ENCODE measurements at places on chromosomes 6 and 20. TPM values are rescaled to one million over a fixed set of nuclear protein-coding genes. Genes with fewer than 3 reads are reported as not detected.

SYS1 gene
- total RNA-seq = 20.0 TPM

HEY2 gene
- not detected for total RNA-seq

ENTPD6 gene
- total RNA-seq = 56.5 TPM

FRK gene
- total RNA-seq = 0.33 TPM

NKAIN2 gene
- total RNA-seq = not detected

DNA sequence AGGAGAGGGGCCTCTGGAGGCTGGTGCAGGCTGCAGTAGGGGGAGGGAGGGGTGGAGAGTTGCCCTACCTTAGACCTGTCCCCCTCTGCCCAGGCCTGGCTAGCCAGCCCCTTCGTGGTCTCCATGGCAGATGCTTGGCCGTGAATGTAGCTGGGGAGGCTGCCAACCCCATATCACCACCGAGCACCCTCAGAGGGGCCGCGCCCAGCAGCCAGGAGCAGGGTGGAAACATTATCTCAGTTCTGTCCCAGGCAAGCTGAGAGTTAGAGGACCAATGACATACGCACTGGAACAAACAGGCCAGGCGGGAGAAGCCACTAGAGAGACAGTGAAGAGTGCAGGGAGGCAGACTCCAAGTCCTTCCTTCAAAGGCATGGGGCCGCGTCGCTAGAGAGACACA, 66.5 kb downstream of the LRFN2 start:
- no peak for DNase-seq
- no peaks in the 10 kb centered on the region for H3K4me1 ChIP-seq
- H3K36me3 ChIP-seq = no peaks in the 10 kb centered on the region
- H3K27me3 ChIP-seq = no peaks in the 10 kb centered on the region

- DNase-seq = no peak
- H3K27me3 ChIP-seq = no peaks in the 10 kb centered on the region
- no peak overlapping the region for H3K27ac ChIP-seq
- no peaks in the 10 kb centered on the region for H3K36me3 ChIP-seq
Measured at GRCh38 chr6:123030282-123030681, 34.2 kb downstream of the CLVS2 start.

- H3K36me3 ChIP-seq = no peaks in the 10 kb centered on the region
- H3K27ac ChIP-seq = no peak overlapping the region
- no peaks in the 10 kb centered on the region for H3K27me3 ChIP-seq
- DNase-seq = no peak
- H3K4me1 ChIP-seq = no peaks in the 10 kb centered on the region
- no peak overlapping the region for H3K4me3 ChIP-seq
Measured at GRCh38 chr6:118444796-118445195, 103.3 kb upstream of the PLN start.

DNA sequence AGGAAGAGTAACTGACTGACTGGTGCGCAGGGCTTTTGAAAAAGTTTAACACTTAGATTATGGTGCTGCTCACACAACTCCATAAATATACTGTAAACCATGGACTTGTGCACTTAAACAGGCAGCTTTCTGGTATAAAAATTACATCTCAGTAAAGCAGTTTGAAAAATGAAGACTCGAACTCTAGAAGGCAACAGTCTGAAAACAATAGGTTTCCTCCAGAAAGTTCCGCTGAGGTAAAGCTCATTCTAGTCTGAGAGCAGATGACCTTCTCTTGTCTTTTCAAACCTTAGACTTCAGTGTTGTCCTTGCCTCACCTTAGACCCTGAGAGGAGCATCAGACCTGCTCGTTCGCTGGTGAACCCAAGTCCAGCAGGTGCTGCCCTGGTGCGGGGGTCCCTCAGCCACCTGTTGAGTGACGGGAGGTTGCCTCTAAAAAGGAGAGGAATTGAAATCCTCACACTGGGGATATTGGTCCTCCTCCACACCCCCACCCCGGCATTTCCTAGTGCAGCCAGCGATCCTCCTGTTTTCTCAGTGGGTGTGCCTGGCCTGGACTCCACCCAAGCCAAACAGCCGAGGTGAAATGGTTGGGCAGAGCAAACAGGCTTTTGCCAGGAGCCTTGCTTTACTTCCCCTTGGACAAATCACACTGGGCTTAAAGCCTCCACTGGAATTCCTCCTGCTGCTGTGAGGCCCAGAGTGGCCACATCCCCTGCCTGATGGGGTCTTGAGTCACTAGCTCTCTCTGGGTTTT, 14.7 kb upstream of the PYGB start:
- H3K36me3 ChIP-seq = no peaks in the 10 kb centered on the region
- H3K27me3 ChIP-seq = no peaks in the 10 kb centered on the region
- H3K4me3 ChIP-seq = no peak overlapping the region
- DNase-seq = peak; percentile 88

DNA sequence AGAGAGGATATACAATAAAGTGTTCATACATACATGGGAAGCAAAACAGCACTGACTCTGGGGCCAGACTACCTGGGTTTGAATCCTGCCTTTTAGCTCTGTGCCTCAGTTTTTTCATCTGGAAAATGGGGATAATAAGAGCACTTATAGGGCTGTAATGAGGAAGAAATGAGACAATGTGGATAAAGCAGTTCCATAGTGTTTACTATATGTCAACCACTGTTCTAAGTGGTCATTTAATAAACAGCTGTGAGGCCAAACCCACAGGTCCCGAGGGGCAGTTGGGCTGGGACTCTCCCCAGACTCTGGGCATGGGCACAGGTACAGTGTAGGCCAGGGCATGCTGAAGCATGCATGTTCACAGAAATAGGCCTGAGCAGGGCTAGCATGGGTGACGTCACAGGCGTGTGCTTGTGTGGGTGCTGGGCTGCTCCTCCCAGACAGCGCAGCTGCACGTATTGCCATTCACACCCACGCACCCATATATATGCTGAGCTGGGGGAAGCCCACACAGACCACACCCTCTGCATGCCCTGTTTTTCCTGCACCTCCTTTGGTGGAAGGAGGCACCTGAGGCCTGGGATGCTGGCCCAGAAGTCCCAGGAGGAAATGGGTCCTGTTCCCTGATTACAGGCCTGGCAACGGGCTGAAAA, 3.5 kb upstream of the PLCG1 start:
- no peak overlapping the region for H3K4me3 ChIP-seq
- H3K27ac ChIP-seq = no peak overlapping the region
- H3K36me3 ChIP-seq = no peaks in the 10 kb centered on the region
- DNase-seq = no peak
- no peaks in the 10 kb centered on the region for H3K4me1 ChIP-seq

DNA sequence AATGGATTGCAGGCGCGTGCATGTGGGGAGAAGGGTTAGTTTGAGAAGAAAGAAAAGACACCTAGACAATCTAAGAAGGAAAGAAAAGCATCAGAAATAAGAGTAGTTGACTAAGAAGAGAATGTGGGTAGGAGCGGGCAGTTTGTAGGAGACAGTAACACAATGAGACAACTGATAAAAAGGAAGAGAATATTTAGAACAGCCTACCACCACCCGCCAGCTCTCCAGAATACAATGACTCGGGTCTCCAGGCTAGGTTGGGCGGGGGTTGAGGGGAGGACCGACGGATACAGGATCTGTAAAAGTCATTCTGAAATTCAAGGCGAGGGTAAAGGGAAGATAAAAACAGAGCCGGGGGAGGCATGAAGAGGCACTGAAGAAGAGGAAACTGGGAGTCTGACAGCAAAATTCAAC, 712 bp downstream of the ABHD16A start:
- peak overlapping the region; percentile 81 for H3K4me3 ChIP-seq
- no peaks in the 10 kb centered on the region for H3K36me3 ChIP-seq
- peaks cover 8% of the 10 kb centered on the region for H3K4me1 ChIP-seq
- H3K27ac ChIP-seq = peak overlapping the region; percentile 98
- DNase-seq = peak; percentile 26

DNA sequence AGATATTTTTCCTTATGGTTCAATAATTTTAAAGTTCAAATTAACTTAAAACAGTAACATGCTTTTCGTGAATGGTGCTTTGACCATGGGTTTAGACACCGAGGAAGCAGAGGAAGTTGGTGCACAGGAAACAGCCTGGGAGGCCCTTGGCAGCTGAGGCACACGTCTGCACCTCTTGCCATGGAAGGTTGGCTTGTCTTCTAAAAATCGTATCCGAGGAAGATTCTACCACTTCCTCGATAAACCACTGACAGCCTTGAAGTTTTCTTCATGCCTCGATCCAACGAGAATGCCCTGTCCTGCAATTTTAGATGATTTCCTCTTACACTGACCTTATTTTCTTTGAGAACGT, 12.2 kb downstream of the DLL1 start:
- H3K4me3 ChIP-seq = no peak overlapping the region
- no peaks in the 10 kb centered on the region for H3K27me3 ChIP-seq
- DNase-seq = no peak
- H3K27ac ChIP-seq = no peak overlapping the region
- H3K4me1 ChIP-seq = peaks cover 9% of the 10 kb centered on the region
- H3K36me3 ChIP-seq = no peaks in the 10 kb centered on the region

- no peaks in the 10 kb centered on the region for H3K4me1 ChIP-seq
- no peaks in the 10 kb centered on the region for H3K36me3 ChIP-seq
- no peaks in the 10 kb centered on the region for H3K27me3 ChIP-seq
- peak; percentile 22 for DNase-seq
- no peak overlapping the region for H3K4me3 ChIP-seq
Measured at GRCh38 chr20:37071481-37071911, 24.3 kb downstream of the RBL1 start.

DNA sequence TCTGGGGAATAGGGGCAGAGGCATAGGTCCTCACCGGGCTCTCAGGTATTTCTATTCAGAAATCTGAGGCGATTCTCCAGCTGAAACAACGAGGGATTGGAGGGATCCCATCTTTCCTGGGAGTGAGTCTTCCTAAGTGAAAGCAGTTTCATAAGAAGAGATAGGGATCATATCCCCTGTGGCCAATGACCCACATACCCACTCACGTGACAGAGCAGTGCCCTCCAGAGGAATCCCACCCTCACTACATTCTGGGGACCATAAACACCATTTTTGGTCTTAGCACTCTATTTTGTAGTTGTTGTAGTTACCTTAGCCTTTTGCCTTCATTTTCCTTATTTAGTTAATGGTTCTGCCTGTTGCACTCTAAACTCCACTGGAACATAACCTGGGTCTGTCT, 121.1 kb downstream of the GPR63 start:
- no peaks in the 10 kb centered on the region for H3K36me3 ChIP-seq
- H3K4me1 ChIP-seq = no peaks in the 10 kb centered on the region
- H3K4me3 ChIP-seq = no peak overlapping the region
- no peaks in the 10 kb centered on the region for H3K27me3 ChIP-seq
- no peak for DNase-seq

GRCh38 chr6:124723671-124724070, 238.6 kb upstream of the RNF217 start:
- no peaks in the 10 kb centered on the region for H3K27me3 ChIP-seq
- DNase-seq = no peak
- no peak overlapping the region for H3K27ac ChIP-seq

DNA sequence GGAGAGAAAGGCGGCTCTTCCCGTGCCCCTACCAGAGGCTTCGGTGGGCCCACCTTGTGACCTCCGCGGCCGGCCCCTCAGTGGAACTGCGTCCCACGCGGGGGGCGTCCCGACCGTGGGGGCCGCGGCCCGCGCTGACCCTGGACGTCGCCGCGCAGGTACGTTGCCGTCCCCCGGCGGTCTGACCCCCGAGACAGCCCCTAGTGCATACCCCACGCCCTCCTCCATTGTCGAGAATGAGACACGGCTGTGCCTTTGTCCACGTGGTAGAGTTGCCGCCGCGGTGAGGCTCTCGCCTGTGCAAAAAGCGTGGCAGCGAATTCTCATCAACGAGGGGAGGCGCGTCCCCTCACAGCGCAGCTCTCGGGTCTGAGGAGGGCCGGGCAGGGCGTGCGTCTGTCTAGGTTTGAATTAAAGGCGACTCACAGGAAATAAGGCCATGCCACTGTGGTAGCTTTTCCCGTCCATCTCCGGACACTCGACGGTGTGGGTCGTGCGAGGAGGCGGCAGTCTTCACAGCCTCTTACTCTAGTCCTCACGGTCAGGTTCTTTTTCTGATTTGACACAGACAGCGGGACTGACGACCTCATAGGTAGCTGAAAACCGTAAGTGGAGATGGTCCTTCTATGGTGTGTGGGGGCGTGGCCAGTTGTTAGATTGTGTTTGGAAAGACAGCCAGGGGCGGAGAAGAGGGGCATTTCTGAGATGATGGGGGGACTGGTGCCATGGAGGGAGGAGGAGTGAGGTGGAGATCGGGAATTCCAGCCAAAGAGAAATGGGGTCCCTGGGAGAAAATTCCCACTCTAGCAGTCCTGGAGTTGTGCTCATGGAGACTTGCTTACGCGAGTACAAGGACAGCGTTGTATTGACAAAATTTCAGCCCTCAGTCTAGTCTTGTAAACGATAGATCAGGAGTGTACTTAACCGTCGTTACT, 580 bp downstream of the NXT1 start:
- DNase-seq = peak; percentile 65
- H3K4me3 ChIP-seq = peak overlapping the region; percentile 88
- no peaks in the 10 kb centered on the region for H3K27me3 ChIP-seq

GRCh38 chr6:139588076-139588639, 213.7 kb upstream of the CITED2 start:
- no peak overlapping the region for H3K4me3 ChIP-seq
- peak; percentile 85 for DNase-seq
- peaks cover 15% of the 10 kb centered on the region for H3K4me1 ChIP-seq
- H3K27ac ChIP-seq = peak overlapping the region; percentile 87
- H3K27me3 ChIP-seq = no peaks in the 10 kb centered on the region

- H3K27ac ChIP-seq = no peak overlapping the region
- H3K27me3 ChIP-seq = no peaks in the 10 kb centered on the region
- no peak for DNase-seq
- no peak overlapping the region for H3K4me3 ChIP-seq
Measured at GRCh38 chr6:147742440-147742839, 233.9 kb downstream of the SAMD5 start.

All from fibroblast of lung (primary cell).